ENCODE measurements at places on chromosomes 11 and 22.

- no peak for DNase-seq
These were observed 17.1 kb downstream of the MAFF start for GRCh38 chr22:38218661-38219622.

- DNase-seq, result peak; percentile 49
These were observed 48.1 kb downstream of the CYTH4 start for GRCh38 chr22:37330200-37331033.

DNA sequence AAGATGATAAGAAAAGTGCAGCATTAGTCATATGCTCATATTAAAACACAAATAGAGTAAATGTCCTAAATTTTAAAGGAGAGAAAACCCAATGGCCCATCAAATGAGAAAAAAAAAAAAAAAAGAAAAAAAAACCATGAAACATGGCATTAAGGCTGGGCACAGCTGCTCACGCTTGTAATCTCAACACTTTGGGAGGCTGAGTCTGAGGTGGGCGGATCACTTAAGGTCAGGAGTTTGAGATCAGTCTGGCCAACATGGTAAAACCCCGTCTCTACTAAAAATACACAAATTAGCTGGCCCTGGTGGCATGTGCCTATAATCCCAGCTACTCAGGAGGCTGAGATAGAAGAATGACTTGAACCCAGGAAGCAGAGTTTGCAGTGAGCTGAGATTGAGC lies 515.5 kb upstream of the ANO3 start:
- no peak for DNase-seq

DNA sequence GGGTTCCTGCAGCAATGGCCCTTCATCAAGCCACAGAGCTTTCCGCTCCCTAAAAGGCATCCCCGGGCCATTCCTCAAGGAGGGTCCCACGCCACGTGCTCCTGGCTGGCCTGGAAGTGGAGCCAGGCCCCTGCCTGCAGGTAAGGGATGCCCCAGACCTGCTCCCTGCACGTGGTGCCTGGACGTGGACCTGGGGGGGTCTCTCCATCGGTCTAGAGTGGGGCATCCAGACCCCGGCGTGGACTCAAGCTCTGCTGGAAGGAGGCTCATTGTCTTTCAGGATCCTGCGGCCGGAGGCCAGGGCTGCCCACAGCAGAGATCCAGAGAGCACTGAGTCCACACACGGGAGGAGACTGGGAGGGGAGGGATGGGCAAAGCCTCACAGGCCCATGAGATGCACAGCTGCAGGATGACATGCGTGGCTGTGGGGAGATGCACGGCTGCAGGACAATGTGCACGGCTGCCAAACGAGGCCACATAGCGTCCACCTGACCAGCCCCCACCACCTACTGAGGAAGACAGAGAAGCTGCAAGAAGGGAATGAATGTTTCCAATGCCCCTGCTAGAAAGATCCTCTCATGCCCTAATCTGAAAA lies 236.7 kb downstream of the BRD1 start:
- no peak for DNase-seq

GRCh38 chr11:31779374-31779791 lies 31.7 kb downstream of the PAX6 start:
- no peak for DNase-seq

DNA sequence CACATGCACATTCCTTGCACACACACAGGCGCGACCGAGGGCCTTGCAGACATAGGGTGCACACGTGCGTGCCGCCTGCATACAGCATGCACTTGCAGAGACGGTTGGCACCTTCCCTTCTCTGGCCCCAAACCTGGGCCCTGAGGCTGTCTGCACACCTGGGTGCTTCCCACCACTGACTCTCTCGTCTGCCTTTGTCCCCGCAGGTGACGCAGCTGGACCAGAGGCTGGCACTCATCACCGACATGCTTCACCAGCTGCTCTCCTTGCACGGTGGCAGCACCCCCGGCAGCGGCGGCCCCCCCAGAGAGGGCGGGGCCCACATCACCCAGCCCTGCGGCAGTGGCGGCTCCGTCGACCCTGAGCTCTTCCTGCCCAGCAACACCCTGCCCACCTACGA lies 38.0 kb downstream of the CDKN1C start:
- DNase-seq, result no peak

DNA sequence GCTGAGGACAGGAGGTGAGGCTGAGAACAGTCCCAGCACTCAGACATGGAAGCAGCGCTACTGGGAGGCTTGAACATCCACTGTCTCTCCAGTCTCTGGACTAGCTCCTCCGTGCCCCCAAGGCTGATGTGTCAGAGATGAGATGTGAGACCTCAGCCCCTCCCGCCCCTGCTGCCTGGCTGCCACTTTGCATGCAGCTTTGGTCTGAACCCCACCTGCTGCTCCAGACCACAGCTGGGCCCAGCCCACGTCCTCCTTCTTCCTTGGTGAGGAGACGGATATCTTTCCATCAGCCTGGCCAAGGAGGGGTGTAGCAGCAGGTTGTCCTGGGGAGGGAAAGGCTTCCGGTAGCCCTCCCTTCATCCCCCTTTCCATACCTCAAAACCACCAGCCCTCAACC lies 148.0 kb upstream of the B3GAT1 start:
- DNase-seq, result no peak

GRCh38 chr22:32905400-32905799 lies 103.9 kb downstream of the TIMP3 start:
- DNase-seq, result no peak

- DNase-seq, result no peak
These were observed 48.3 kb downstream of the QSER1 start for GRCh38 chr11:32940865-32941264.

- no peak for DNase-seq
These were observed 92.1 kb upstream of the MTMR2 start for GRCh38 chr11:96015906-96016565.

- DNase-seq, result no peak
These were observed 67.5 kb downstream of the PLEKHA7 start for GRCh38 chr11:16946477-16947282.

GRCh38 chr22:44362249-44363012 lies 49.7 kb upstream of the SHISAL1 start:
- DNase-seq, result no peak

DNA sequence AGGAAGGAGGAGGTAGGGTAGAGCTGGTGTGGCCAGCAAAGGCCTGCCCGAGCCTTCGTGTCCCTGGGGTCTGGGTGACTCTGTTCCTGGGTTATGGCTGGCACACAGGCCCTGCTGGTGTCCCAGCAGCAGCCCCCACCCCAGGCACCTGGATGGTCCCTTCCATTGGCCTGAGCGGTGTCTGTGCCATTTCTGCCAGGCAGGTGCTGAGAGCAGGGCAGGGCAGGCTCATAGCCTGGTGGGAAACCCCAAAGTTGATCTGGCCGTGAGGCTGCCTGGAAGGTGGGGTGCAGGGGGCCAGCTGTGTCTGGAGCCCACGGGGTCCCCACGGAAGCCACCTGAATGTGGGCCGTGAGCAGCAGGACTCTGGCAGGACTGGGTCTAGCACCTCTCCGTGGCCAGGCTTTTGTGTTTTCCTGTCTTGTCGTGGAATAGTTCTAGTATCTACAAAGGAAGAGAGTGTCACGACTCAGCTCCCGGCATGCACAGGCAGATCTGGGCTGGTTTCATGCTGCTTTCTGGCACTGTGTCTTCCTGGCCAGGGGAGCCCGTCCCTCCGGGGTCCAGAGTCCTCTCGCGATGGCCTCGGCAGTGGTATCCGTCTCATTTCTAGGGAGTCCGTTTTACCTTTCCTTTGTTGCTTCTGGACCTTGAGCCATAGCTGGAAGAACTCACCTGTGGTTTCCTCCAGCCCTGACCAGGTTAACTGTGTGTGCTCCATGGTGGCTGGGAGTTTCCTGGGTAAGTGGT lies 83.7 kb downstream of the KCNQ1 start:
- DNase-seq, result no peak

- no peak for DNase-seq
These were observed 15.0 kb upstream of the BBS1 start for GRCh38 chr11:66495401-66495854.

DNA sequence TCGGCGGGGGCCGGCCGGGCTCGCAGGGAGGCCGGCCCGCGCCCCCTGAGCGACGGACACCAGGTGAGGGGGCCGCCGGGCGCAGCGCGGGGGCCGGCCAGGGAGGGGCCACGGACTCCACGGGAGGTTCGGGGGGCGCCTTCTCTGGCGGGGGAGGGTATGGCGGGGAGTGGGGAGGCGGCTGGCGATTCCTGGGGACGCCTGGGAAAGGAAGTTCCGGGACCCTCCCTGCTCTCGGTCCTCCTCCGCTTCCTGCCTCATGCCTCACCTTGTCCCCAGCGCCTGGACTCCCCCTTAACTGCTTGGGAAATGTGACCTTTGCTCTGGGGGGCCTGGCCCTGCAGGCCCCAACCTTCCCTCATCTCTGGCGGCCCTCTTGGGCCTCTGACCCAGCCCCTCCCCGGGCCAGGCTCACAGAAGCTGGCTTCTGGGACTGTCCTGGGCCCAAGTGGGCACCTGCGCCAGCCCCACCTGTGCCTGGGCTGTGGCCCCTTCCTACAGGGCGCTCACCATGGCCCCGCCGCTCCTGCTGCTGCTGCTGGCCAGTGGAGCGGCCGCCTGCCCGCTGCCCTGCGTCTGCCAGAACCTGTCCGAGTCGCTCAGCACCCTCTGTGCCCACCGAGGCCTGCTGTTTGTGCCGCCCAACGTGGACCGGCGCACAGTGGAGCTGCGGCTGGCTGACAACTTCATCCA lies 516 bp downstream of the LRFN4 start:
- no peak for DNase-seq

DNA sequence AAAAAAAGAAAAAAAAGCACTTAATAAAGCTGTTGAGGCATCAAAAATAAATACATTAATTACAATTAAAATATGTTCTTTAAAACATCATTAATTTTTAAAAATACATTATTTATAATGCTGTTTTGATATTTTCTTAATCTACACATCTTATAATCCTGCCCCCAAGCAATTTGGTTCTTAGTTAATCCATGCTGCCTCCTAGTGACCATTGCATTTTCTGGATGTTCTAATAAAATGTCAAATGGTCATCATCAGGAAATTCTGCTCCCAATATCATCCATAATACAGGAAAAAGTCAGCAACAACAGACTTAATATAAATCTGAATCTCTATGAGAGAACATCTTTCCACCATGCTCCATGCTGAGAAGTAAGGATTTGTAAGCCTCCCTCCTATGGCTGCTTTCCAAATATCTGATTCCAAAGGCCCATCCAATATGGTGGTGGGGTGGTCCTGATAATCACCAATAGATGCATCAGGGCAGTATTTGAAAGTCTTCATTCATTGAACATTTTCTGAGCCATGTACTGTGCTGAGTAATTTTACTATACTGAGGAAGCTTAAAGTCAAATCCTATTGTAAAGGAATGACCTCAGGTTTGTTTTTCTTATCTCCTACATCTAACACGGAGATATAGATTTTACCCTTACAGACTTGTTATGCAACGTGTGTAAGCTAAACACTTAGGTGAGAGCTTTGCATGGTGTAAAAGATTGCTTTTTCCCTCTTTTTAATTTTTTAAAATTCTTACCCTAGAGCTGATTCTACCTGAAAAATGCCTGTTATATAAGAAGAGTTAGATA lies 124.7 kb upstream of the BMAL1 start:
- no peak for DNase-seq

DNA sequence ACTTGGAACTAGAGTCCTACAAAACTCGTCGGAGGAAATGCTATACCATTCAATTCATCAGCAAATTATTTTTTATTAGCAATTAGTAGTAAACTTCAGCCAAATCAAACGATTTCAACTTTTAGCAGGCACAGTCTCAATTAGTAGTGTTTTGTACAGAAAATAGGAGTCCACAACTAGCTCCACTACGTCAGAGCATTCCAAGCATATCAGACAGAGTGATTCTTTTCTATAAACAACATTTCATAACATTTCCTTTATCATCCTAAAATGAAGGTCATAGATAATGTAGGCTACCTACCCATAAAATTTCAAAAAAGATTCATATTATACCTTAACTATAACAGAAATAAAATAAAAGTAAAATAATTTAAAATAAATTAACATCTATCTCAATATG lies 169.9 kb downstream of the KIF18A start:
- DNase-seq, result no peak

DNA sequence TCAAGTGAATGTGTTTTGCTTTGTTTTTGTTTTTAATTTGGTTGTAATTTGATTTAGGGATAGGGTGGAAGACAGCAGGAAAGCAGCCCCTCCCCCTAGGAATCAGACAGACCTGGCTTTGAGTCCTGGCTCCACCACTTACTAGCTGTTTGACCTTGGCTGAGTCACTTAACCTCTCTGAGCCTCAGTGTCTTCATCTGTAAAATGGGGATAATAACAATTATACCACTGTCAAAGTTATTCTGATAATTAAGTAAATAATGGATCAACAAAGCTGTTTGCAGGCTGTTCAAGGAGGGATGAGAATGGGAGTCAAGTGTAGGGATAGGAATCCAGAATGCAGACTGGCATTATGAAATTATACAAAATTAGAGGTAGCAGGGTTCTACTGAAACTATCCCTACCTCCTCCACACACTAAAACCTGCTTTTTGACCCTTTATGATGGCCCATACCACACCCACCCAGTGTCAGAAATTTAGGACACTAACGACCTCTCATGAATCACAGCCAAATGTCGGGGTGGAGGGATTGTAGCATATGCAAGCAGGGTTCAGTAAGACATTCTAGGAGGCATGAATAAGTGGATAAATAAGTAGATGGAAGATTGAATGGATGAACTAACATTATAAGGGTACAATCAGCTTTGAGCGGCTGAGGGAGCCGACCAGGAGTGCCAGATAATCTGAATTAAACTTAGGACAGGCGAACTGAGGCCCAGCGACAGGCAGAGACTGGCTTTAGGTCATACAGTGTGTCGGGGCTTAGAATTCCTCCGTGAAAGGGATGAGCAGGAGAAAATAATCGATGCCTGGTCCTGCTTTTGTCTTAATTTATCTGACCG lies 974 bp downstream of the ANAPC15 start:
- no peak for DNase-seq

DNA sequence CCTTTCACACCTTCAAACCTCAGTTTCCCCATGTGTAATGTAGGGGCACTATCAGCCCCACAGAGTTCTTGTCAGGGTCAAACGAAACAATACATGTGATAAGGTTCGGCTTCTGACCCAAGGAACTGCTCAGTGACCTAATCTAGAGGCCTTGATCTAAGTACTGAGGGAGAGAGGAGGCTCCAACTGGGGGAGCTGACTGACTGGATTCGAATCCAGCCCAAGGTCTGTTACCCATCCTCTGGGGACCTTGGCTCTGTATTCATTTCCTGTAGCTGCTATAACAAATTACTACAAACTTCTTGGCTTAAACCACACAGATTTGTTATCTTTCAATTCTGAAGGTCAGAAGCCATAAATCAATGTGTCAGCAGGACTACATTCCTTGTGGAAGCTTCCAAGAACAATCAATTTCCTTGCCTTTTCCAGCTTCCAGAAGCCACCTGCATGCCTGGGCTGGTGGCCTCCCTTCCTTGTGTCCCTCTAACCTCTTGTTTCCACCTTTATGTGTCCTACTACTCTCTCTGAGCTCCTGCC lies 10.7 kb upstream of the ANAPC15 start:
- no peak for DNase-seq

DNA sequence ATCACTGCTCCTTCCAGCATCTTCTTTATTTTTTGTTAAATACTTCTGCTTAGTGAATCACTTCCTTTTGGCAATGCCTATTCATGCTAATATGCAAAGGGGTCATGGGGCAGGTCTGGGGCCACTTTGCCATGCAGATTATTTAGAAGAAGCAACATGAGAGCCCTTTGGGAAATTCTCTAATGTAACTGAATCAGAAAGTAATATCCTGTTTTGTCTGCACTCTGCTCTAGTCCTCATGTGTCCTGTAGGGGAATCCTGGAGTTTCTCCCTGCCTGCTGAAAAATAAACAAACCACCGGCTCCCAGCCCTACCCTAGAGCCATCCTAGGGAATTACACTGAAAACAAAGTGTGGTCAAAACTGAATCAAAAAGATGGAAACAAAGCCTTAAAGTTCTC lies 176.5 kb upstream of the POU2AF2 start:
- no peak for DNase-seq

GRCh38 chr11:60193687-60194433 lies 11.0 kb upstream of the MS4A6A start:
- no peak for DNase-seq
